ENCODE measurements at places on chromosomes 1 and 21.

GRCh38 chr21:28283641-28284490 is 708.8 kb downstream of the LTN1 start:
- DNase-seq, result no peak

- DNase-seq, result no peak
Measured at GRCh38 chr21:43717967-43718871, 710 bp upstream of the PDXK start.

DNA sequence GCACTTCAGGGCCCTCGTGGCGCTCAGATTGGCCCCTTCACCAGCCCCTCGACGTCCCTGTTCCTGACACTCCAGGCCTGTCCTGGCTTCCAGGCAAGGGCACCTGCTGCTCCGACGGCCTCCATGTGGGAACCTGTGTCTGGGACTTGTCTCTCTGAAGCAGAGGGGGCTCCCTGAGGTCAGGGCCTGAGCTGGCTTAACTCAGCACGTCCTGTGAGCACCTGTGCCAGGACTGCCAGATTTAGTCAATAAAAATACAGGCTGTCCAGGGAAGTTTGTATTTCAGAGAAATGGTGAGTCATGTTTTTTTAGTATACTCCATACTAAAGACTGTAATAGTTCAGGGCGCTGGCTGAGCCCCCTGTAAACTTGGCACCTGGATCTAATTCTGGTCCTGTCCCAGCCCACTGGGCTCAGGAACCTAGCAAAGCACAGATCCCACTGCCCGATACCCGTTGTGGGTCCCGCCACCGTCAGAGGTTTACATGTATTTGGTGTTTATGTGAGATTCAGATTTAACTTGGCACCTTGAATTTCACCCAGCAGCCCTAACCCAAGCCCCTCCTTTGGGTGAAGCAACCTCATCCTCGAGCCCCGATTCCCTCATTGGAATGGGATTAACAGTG is 109.9 kb upstream of the IFFO2 start:
- DNase-seq, result no peak

DNA sequence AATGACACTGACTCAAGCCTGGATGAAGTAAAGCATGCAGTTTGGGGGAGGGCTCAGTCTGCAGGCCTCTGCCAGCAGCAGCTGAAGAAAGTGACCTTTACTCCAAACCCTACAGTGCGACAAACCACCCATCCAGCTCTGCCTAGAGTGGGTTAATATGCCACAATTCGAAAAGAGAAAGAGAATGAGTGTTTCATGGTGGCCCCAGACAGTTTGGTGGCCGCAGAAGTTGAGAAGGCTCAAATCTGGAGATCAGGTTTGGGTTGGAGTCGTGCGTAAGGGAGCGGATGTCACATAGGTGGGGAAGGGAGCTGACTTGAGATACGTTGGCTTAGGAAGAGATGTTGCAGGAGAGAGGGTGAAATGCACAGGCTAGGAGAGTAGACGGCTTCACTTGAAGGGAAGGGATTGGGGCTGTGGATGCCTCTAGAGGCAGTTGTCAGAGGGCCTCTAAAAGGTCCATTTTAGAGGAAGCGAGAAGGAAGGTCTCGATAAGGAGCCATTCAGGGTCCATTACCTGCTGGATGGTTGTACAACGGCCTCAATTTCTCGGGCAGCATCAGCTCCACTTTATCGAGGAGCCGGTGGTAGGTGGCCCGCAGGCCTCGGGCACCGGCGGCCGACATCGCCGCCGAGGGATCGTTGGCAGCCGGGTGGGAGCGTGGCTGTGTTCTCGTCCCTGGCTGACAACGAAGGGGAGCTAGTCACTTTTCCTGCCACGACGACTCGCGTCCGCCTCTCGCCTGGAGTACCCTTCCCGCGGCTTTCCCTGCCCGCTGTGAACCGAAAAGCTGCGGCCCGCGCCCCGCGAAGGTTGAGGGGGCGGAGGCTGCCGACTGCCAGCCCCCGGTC is 1.0 kb upstream of the DCAF6 start:
- DNase-seq, result peak; percentile 53
